Smooth muscle cell of bladder (primary cell): ENCODE measurements at places on chromosomes 12 and 14. TPM values are rescaled to one million over a fixed set of nuclear protein-coding genes. Genes with fewer than 3 reads are reported as not detected.

Gene AVPR1A
- under 0.01 and 0.18 TPM in 2 replicates for total RNA-seq

Gene C14orf93
- 10.4 and 11.7 TPM in 2 replicates for total RNA-seq

Gene CLEC2A
- total RNA-seq = not detected in 2 replicates

Gene RILPL1
- total RNA-seq = 5.0 and 9.5 TPM in 2 replicates

Gene IKZF4
- 0.57 and 1.5 TPM in 2 replicates for total RNA-seq

Gene TAS2R46
- 1.3 and 1.8 TPM in 2 replicates for total RNA-seq

Gene LRCOL1
- total RNA-seq = 0.14 TPM in 1 of 2 replicates, not detected in the other

Gene UBR7
- total RNA-seq = 18.1 and 18.2 TPM in 2 replicates

Gene DGKA
- 18.8 and 25.6 TPM in 2 replicates for total RNA-seq

Gene KCNMB4
- 0.14 and 1.8 TPM in 2 replicates for total RNA-seq

Gene NRL
- total RNA-seq = 0.28 and 0.46 TPM in 2 replicates

Gene RNF212B
- not detected in 2 replicates for total RNA-seq

Gene KLRD1
- total RNA-seq = under 0.01 and 0.46 TPM in 2 replicates

Gene MAP3K9
- 0.09 and 0.14 TPM in 2 replicates for total RNA-seq

Gene DLGAP5
- total RNA-seq = 3.6 and 4.0 TPM in 2 replicates

Gene GSKIP
- 24.0 and 25.6 TPM in 2 replicates for total RNA-seq

Gene PTHLH
- total RNA-seq = 2.0 and 17.8 TPM in 2 replicates

Gene LBHD2
- not detected in 2 replicates for total RNA-seq

Gene YY1
- 28.3 and 38.1 TPM in 2 replicates for total RNA-seq

Gene NGB
- not detected in 2 replicates for total RNA-seq

Gene ARHGAP9
- total RNA-seq = 0.09 and 0.28 TPM in 2 replicates

Gene SLC38A4
- total RNA-seq = 1.1 and 4.2 TPM in 2 replicates

Gene PA2G4
- total RNA-seq = 86.5 and 93.8 TPM in 2 replicates

Gene SLC6A15
- 16.8 and 17.6 TPM in 2 replicates for total RNA-seq

Gene NT5DC3
- 3.4 and 6.2 TPM in 2 replicates for total RNA-seq

Gene TAMALIN
- 6.5 and 8.3 TPM in 2 replicates for total RNA-seq

Gene BCL11B
- under 0.01 TPM in 1 of 2 replicates, not detected in the other for total RNA-seq

Gene PRKD1
- total RNA-seq = 12.4 and 18.4 TPM in 2 replicates

Gene GPRC5D
- not detected in 2 replicates for total RNA-seq

Gene TMEM63C
- 0.65 and 0.71 TPM in 2 replicates for total RNA-seq

Gene EPYC
- total RNA-seq = 0.09 TPM in 1 of 2 replicates, not detected in the other

Gene CLEC4E
- not detected in 2 replicates for total RNA-seq

Gene NUAK1
- 17.9 and 25.8 TPM in 2 replicates for total RNA-seq

Gene SYCP3
- 0.14 and 0.46 TPM in 2 replicates for total RNA-seq

Gene WDR89
- 8.8 and 11.6 TPM in 2 replicates for total RNA-seq

Gene DAD1
- 221 and 269 TPM in 2 replicates for total RNA-seq
